ENCODE measurements at places on chromosomes 12 and 14.

GRCh38 chr14:61381553-61381952, 60.2 kb downstream of the PRKCH start:
- no peak for DNase-seq

- DNase-seq, result no peak
Measured at GRCh38 chr12:1435044-1435443, 159.3 kb downstream of the FBXL14 start.

DNA sequence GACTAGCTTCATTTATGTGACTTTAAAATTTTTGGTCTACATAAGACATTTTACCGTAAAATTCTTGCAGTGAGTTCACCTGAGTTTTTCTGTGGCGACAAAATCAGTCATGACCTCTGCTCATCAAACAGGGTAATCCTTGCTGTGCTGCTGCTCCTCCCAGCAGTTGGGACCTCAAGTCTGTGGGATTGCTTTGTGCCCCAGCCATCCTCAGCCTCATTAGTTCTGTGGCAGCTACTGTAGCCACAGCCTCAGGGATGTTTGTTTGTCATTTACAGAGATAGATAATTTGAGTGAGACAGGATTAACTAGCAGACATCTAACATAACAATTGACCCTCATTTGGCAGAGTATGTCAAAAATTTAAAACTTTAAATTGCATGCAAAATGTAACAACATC, 357.0 kb downstream of the PCNX1 start:
- no peak for DNase-seq

DNA sequence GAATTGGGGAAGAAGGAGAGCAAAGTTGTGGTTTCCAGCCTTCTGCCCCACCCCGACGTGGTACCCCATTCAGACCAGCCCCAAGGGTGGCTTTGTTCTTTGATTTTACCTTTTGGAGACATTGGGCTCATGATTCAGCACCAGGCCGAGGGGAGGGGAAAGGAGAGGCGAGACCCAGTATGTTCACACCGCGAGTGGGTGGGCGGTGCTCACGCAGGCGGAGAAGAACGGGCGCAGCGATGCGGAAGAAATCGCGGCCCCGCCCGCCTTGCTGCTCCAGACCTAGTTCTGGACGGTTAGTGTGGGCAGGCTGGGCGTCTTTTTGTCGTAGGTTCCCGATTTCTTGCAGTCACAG, 963 bp downstream of the ATL1 start:
- peak; percentile 48 for DNase-seq

- DNase-seq, result peak; percentile 16
Measured at GRCh38 chr12:20370014-20370386, 1.7 kb downstream of the PDE3A start.
